ENCODE measurements at places on chromosomes 6 and 20. TPM values are rescaled to one million over a fixed set of nuclear protein-coding genes. Genes with fewer than 3 reads are reported as not detected.

GRCh38 chr6:79544299-79544927, 7.2 kb upstream of the LCA5 start:
- DNase-seq: no peak

- no peak for DNase-seq
These were observed 31.1 kb downstream of the OSBPL2 start for GRCh38 chr20:62269378-62269777.

Gene CLPSL1
- total RNA-seq: not detected

DNA sequence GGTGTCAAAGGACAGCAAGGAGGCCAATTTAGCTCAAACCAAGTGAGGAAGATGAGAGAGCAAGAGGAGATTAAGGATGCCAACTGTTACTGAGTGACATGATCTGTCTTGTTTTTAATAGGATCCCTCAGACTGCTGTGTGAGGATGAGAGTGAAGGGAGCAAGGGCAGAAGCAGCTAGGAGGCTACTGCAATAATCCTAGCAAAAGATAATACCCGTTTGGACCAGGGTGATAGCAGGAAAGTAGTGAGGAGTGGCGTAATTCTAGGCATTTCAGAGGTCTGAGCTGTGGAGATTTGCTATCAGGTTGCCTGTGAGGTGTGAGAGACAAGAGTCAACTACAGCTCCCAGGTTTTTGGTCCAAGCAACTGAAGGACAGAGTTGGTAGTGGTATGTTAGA, 14.7 kb downstream of the UBE2V1 start:
- no peak for DNase-seq

Gene SIRPB2
- total RNA-seq: not detected

DNA sequence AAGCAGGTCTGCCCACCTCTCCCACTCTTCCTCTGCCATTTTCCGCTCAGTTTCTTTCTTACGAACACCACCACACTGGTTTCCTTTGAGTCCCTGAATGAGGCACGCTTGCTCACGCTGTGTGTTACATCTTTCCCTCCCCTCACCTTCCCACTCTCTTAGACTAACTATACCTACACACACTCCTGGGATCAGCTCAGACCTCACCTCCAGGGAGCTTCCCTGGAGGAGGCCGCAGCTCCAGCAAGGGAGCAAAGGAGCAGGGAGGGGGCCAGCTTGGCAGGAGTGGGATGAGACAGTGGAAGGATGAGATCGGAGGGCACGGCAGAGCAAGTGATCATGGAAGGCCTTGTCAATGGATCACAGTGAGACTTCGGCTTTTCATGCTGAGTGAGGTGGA, 28.3 kb upstream of the B4GALT5 start:
- no peak for DNase-seq

- DNase-seq: no peak
These were observed 2.1 kb downstream of the CNR1 start for GRCh38 chr6:88164061-88164460.

DNA sequence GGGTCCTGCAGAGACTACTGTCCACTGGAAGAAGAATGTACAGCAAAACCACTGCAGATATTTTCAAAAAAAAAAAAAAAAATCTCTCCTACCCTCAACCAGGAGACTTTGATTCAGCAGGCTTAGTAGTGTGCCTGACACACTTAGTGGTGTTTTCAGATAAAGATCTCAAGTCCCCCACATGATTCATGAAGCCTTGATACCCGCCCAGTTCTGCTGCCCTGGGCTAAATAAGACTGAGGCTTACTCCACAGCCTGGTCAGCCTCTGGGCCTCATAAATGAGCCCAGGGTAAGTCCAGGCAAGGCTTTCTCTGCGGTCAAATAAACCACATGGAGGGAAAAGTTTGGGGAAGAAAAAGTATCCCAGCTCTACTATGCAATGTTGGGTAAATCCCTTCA, 222.1 kb upstream of the ARID1B start:
- no peak for DNase-seq

- DNase-seq: no peak
These were observed 157.8 kb downstream of the SYCP2 start for GRCh38 chr20:59775687-59776055.

DNA sequence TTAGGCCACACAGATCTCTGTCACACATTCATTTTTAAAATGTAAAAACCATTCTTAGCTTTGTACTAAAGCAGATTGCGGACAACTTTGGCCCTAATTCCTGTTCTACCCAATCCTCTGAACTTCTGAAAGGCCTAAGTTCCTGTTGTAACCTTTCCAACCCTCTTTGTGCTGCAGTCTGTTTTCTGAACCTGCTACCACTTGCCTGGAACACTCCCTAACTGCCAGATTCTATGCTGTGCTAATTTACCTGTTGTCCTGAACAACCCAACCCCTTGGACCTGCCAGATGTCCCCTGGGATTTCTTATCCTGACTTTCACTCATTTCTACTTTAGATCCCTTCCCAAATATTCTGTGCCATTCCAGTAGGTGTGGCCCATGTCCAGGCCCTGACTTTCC, 398.7 kb downstream of the ZFAND3 start:
- no peak for DNase-seq

Gene GFOD1
- 10.6 TPM for total RNA-seq

GRCh38 chr6:31652925-31653724, 664 bp upstream of the BAG6 start:
- peak; percentile 94 for DNase-seq

Gene LY6G5C
- total RNA-seq: 2.6 TPM

DNA sequence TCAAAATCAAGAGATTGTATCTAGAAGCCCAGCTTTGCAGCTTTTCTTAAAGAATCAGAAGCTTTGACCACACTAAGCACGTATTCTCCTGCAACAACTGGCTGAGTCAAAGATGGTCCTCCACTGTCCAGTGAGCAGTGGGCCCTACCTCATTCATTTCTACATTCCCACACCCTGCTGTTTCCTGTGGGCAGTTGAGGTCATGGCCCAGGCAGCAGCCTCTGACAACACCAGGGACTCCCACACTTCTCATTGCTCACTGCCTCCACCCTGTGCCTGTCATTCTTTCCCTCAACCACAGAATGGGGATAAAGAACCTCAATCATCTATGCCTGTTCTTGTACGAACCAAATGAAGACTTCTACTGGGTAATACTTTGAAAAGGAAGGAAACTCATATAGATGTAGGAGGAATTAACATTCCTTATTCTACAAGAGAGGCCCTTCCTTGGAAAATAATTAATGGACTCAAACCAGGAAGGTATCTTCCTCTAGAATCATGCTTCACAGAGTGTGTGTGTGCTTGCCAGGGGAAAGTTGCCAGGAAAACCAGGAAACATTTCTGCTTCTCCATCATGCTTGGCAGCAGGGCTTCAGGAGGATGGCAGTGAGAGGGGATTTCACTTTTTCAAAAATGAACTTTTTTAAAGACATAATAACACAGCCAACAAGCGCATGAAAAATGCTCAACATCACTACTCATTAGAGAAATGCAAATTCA, 191.7 kb upstream of the RIN2 start:
- DNase-seq: no peak

- no peak for DNase-seq
These were observed 42.0 kb upstream of the MCHR2 start for GRCh38 chr6:100035873-100036653.

Gene NHLRC1
- total RNA-seq: not detected

Gene SIM1
- 0.07 TPM for total RNA-seq

DNA sequence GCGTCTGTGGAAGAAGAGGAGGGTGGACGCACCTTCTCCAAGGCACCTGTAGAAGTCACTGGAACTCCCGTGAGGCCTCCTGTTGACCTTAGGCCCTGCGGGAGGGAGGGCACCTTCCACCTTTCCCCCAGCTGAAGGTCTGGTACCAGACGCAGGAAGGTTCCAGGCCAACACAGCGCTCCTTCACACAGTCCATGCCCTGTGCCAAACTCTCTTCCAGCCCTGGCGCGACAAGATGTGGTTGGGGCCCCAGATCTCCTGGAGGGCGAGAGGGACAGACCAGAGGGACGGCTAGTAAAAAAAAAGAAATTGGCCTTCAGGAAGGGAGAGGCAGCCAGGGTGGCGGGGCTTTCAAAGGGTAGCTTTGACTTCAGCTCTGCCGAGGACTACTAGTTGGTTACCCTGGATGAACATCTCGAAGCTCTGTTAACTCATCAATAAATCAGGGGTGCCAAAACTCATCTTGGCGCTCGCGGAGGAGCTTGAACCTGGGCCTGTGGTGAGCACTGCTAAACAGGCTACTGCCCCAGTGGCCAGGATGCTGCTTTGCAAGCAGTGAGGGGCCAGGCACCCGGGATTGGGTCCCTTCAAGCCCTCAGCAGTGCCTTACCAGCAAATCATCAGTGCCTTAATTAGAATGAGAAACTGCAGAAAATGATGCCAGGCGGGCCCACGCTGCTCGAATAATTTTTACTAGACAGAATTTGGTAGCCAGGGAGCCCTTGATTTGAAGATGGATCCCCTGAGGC, 14.9 kb downstream of the AARS2 start:
- no peak for DNase-seq

DNA sequence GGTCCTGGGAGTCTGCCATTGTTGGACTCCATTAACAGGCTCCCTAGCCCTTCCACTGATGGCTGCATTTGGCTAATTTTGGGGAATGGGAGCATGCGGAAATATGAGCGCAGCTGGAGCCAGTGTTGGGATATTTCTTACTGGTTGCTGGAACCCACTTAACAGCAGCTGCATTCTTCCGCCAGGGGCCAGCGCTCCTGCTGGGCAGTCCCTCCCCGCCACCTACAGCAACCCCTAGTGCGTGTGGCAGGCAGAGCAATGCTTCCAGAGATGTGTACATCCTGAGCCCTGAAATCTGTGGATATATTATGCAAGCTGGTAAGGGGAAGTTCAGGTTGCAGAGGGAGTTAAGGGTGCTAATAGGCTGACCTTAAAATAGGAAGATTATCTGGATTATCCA, 16.4 kb downstream of the CST8 start:
- DNase-seq: no peak

DNA sequence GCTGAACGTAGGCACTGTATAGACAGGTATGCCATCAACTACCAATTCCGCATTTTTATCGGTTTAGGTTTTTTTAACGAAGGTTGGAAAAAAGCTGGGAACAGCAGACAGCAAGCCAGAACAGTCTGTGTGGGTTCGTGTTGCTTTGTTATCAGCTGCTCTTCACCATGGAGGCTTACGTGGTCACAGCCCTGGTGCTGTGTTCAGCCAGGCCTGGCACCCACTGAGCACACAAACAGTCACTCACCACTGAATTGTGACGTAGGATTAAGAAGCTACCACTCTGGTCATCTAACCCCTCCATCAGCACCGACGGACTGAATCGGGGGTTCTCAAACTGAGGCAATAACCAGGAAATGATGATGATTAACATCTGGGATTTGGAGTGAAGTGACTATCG, 13.2 kb downstream of the FAM210B start:
- no peak for DNase-seq

DNA sequence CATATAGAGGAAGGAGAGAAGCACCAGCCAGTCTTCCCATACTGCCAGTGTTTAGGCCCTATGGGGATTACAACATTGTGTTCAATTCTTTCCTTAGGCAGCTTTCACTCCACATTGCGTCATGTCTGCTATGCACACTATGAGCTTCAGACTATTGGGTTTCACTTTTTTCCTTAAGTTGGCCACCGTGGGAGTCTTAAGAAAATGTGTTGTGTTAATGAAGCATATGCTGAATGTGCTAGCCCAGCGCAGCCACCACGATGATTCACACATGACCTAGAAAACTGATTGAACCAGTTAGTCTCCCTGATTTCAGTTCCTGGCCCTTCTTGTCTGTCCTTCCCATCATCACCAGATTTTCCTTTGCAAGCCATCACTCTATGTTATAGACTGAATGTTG, 21.5 kb downstream of the TUBB2B start:
- DNase-seq: no peak

Gene SALL4
- 0.06 TPM for total RNA-seq

GRCh38 chr6:166293731-166294584, 14.2 kb downstream of the PRR18 start:
- DNase-seq: no peak

DNA sequence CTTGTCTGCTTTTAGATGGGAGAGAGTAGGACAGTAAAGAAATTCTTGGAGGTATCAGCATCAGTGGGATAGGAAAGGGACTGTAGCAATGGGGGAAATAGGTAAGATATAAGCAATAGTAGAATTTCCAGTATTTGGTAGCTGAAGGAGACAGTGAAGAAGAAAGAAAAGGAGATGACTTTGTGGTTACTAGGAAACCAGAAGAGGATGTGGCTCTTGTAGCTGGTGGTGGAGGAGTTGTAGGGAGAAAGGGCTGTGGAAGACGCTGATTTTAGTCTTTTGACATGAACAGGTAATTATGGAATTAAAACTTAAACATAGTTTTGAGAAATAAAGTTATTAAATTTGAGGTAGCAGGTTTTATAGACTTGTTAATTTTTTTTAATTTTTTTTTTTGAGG, 26.1 kb downstream of the SH3BGRL2 start:
- DNase-seq: no peak

Gene FILIP1
- total RNA-seq: not detected

Gene OR14J1
- not detected for total RNA-seq

- no peak for DNase-seq
These were observed 57.5 kb downstream of the SNX9 start for GRCh38 chr6:157880534-157880933.

DNA sequence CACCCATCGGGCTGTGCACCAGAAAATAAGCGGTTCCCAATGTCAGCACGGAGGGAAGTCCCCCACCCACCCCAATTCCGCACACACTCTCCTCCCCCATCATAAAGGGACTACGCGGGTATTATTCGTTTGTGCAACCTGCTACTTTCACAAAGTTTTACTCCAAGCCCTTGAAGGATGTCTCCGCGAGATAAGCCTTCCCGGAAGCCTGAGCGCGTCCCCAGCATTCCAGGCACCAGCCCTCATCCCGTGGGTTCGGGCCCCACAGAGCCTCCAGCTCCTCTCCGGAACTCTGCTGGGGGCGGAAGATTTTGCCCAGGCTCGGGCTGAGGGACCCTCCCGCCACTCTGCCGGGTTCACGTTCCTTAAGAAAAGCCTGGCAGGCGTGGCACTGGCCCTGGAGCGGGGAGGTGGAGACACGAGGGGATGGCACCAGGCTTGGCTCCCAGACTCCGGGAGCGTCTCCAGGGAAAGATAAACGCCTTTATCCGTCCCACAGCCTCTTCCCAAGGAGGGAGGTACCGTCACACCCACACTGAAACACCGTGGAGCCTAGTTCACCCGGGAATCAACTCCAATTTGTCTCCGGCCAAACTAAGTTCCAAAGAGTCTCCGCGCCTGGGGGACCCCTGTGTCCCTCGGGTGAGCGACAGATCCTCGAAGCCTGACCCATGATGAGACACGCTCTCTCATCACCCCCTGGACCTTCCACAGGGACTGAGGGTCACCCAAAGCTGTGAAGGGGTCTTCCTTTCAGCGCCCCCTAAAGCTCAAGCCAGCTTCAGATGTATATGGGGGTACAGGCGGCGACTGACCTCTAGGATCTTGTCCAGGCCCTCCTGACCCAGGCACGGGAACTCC, 934 bp downstream of the KCNK5 start:
- DNase-seq: peak; percentile 56

Gene DST
- 4.0 TPM for total RNA-seq

- peak; percentile 82 for DNase-seq
These were observed 9.7 kb downstream of the BACH2 start for GRCh38 chr6:90286884-90287488.
